ENCODE measurements at places on chromosomes 3 and 15.

DNA sequence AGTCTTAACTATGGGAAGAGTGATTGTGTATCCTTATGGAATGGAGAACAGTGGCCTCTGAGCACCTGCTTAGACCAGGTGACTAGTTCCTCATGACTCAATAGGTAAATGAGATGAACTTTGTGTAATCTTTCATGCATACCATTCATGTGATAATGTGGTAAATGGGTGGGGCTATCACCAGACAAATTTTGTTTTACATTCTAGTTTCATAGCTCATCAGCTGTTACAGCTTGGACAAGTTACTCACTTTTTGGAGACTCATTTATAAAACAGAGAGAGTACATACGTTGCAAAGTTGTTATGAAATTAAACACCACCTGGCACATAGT lies 103.7 kb upstream of the TGFBR2 start:
- no peak for DNase-seq

GRCh38 chr15:75646944-75647364 lies 758 bp upstream of the SNX33 start:
- no peak for DNase-seq

DNA sequence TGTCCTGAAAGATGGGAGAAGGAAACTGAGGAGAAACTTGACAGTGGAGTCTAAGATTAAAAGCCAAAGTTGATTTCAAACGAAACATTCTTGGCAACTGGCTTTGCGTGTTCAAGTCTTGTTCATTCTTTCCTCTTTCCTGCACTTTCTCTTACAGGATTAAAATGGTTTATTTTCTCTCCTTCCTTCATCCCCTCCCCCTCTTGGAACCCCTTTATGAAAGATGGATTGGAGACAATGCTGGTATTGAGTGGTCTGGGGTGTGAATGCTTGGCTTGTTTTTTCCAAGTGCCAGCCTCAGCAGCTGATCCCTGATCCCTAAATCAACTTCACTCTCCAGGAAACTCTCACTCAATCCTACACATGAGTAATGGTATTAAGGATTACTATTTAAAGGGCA lies 703 bp upstream of the LSAMP start:
- DNase-seq = no peak

- DNase-seq = no peak
These were observed 75.6 kb upstream of the MBNL1 start for GRCh38 chr3:152192936-152193672.

DNA sequence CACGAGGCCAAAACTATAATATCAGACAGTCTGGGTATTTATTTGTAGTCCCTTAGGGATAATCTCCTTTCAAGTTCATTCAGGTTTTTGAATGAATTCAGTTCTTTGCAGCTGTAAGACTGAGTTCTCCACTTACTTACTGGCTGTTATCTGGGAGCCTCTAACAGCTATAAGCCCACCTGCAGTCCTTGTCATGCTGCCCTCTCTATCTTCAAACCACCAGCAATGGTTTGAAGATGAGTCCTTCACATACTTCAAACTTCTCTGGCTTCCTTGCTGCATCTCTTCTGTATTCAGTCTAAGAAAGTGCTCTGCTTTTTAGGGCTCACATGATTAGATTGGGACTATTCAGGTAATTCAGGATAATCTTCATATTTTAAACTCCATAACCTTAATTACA lies 154.5 kb upstream of the STT3B start:
- no peak for DNase-seq

- no peak for DNase-seq
These were observed 44.5 kb downstream of the OXNAD1 start for GRCh38 chr3:16309558-16309957.

GRCh38 chr3:53109190-53109589 lies 21.0 kb downstream of the RFT1 start:
- DNase-seq = no peak

DNA sequence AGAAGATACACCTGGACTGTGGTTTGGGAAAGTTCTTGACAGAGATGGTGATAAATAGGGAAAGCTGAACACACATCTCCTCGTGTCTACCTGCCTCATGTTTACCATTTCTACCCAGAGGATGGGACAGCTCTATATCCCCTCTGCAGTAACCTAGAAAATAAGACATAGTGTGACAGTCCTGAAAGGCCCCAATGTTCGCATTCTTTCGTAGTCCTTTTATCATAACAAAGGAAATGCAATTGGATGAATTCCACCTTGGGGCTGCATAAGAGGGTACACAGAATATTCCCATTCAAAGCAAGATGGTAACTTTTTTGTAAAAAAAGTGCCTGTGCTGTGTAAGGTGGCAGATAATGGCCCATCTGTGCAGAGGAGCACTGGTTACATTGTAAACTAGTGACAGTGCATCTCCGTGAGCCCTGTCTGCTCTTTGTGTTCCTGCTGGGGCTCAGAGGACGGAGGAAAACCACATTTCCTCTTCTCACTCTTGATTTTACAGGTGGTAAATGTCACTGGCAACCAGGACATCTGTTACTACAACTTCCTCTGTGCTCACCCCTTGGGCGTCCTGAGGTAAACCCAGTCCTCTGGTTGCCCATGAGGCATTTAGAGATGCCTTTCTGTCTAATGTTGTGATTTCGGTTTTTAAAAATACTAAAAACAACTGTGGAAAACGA lies 74.3 kb downstream of the SIDT1 start:
- no peak for DNase-seq

DNA sequence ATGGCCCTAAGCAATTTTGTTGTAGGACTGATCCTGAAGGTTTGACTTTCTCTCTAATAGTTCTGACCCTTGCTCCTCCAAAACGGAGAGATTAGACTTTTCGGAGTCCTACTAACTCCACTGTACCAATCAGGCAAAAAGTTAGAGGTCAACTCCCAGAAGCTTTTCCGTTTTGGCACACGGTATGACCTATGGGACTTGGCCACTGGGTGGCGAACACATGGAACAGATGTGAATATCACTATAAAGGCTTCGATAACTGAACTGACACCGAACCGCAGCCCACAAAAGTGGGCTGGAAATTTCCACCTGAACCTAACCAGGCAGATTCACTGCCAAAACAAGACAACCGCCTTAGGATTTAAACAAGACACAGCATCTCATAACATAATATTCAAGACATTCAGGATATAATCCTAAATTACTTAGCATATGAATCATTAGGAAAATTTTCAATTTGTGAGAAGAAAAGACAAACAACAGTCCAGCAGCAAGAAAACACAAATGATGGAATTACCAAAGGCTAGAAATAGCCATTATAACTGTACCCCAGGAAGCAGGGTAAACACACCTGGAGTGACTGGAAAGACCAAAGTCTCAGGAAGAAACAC lies 12.2 kb upstream of the TM2D3 start:
- no peak for DNase-seq

GRCh38 chr3:65907232-65908130 lies 131.2 kb downstream of the MAGI1 start:
- no peak for DNase-seq

GRCh38 chr3:168534761-168535160 lies 439.0 kb upstream of the GOLIM4 start:
- DNase-seq = no peak

DNA sequence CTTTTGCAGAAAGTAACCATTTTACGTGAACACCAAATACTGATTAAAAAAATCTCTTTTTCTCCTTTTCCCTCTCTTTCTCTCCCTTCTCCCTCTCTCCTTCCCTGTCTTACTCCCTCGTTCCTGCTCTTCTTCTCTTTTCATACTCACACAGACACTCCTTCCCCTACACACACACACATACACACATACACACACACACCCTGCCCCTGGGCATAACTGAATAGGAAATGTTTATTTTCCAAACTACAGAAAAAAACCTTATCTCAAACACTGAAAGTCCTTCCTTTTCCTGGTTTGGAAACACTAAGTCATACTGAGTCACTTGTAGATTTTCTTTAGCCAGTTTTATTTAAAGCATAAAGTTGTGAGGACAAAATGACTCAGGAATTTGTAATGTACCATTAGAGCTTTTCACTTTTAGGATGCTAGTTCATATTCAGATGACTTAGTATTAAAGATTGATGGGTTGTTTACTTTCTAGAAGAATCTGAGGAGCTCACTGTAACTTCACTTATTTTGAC lies 62.4 kb downstream of the MBNL1 start:
- no peak for DNase-seq

DNA sequence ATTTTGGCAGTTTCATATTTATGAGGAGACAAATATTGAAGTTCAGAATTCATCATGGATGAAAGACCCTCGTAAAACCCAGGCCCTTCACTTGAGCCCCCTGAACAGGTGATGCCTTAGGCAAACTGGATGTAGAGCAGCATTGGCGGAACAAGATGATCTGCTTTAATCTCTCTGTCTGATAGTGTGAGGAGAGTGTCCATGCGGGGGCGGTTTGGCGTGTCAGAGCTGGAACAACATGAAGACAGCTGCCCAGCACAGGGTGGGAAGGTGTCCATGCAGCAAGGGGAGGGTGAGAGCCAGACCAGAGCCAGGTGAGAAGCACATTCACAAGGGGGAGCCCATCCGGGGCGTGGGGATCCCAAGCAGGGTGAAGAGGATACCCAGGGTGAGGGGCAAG lies 31.8 kb upstream of the ANP32A start:
- no peak for DNase-seq

DNA sequence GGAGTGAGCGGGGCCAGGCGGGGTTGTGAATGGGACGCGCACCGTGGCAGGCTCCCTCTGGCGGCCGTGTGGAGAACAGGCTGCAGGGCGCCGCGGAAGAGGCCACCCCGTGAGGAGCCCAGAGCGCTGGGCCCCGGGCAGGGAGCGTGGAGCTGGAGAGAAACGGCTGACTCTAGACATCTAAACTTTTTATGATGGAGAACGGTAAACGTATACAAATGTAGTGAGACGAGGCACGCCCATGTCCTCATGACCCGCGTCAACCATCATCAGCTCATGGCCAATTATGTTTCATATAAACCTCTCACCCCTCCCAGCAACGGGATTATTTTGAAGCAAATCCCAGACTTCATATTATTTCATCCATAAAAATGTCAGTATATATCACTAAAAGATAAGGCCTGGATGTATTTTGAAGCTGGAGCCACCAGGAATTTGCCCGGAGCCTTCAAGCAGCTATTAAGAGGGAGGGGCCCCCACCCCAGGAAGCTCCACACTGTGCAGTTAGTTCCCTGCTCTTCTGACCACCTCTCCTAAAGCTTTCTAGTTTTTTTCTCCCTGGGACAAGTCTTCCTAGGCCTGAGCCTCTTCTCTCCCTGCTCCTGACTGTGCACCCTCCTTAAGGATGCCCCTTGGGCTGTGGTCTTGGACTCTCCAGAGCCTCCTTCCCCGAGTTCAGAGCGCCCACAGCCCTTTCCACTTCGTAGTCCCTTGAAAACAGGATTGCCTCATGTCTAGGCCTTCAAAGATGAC lies 149.5 kb downstream of the SMAD6 start:
- peak; percentile 45 for DNase-seq

DNA sequence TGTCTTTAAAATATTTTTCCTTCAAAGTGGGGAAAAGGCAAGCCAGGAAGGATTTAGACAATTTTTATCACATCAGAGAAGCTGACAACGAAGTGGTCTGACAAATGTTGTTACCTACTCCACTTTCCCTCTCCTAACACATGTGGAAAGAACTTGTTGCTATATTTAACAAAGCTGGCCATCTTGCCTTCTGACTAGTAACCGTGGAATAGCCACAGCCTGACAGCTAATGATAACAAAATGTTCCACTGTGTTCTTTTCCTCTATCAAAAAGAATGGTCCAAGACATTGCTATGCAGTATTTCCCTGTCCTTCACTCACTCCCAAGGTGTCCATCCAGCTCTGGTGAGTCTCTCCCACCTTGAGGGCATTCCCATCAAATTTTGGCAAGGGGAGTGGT lies 481.4 kb upstream of the THBS1 start:
- no peak for DNase-seq

DNA sequence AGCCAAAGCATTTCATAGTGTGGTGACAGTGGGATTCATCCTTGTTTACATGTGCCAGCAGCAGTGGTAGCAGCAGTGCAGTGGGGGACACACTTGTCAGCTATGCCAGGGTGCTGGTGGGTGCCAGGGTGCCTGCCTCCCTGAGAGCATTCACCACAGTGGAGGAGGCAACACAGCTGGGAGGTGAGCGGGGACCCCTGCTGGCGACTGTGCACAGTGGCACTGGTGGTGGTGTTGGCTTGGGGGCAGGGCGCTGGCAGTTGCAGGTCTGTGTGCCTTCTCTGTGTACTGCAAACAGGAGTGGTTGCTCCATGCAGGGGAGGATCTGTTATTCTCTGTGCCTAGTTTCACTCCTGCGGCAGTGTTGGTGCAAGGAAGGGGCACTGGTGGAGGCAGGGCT lies 41.2 kb downstream of the CEP63 start:
- no peak for DNase-seq

GRCh38 chr15:83855956-83856355 lies 202.0 kb downstream of the ADAMTSL3 start:
- no peak for DNase-seq

DNA sequence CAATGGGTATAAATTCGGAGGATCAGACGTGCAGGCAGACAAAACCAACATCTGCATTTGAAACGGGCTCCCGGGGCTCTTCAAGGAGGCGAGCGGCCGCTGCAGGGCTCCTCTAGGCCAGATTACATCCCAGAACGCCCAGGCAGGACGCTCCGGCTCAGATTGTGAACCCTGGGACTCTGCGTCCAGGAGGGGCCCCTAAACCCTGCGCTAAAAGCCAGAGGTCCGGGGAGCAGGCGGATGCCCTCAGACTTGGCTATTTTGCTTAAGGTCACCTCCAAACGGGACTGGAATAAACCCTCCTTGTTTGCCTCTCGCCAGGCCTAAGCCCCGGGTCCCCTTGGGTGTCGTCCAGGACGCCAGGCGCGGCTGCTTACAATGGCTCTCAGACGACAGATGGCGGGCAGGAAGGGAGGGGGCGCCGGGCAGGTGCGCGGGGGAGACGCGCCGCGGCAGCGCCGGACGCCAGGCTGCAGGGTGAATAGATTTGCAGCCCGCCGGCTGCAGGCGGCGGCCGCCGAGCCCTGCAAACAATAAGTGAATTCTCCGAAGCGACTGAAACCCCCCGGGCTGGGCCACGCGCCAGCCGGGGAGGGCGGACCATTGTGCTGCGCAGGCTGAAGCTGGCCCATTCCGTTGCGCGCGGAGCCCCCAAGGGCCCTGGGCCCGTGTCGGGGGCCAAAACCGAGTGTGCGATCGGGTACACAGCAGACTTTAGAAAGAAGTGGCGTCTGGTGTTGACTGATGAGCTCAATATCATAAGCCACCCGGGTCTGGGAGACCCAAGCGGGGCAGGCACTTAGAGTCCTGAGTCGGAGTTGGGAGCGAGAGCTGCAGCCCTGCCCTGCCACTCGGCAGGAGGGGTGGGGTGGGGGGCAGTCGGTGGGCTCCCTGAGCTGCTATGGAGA lies 32.3 kb upstream of the AMOTL2 start:
- DNase-seq = peak; percentile 60

GRCh38 chr15:70378126-70379031 lies 280.7 kb upstream of the TLE3 start:
- no peak for DNase-seq

- no peak for DNase-seq
These were observed 135.0 kb downstream of the NFKBIZ start for GRCh38 chr3:101984356-101984755.

DNA sequence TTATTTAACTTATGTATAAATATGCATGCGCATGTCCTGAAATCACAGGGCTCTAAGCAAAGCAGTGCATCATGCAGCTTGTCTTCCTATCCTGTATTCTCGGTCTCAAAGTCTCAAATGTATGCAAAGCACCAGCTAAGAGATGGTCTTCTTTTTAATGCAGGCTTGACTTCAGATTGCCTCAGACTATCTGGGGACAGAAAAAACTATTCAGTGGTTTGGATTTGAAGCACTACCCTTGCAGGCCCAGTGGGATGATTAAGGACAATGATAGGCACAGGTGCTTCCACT lies 18.5 kb upstream of the NMNAT3 start:
- DNase-seq = no peak

Measured in NCI-H748 treated with DMSO at 0.1 percent for 48 hours (cell line).